IPS-NIHi11 (cell line): ENCODE measurements at places on chromosomes 4 and X.
A peak's percentile ranks its signal among the peaks of the same experiment; 100 is the strongest.

DNA sequence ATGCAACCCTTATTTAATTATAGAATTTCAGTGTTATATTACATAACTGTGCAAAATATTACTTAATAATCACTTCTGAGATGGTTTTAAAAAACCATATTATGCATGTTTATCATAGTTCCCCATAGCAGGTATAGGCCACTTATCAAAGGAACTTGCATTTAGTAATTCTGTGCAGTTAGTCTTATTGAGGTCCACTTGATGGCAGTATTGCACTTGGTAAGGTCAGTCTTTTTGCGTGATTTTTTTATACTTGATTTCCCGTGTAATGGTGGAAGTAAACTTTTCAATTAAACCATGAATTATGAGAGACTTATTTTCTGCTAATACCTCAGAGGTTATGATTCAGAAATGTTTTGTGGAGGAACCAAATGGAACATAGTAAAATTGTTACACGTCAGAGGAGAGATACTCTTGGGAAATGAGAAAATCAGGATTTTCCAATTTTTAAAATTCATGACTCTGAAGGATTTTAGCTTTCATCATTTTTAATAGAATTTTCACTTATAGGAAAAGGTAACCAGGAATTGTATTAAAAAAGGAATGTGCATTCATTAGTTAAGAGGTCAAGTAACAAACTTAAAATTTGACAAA is 230.0 kb downstream of the CCSER1 start:
- DNase-seq, result no peak

DNA sequence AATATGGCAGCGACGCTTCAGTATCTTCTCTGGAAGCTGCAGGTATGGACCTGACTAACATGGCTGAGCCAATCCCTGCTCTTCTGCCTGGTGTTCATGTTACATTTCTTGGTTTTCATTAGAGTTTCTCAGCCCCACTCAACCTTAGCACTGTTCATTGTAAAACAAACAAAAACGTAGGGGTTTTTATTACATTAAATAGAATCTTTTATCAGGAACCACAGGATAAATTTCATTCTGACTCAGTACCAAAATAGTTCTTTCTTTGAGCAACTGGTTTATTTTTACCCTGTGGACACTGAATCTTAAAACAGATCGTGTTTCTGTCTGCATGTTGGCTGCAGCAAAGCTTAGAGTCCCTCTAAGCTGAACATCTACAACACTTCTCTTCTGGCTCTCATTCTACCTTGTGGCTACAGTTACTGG is 27.1 kb downstream of the FHIP1A start:
- DNase-seq, result no peak

GRCh38 chrX:1246816-1247215 is 21.8 kb upstream of the CSF2RA start:
- DNase-seq, result peak; percentile 65

DNA sequence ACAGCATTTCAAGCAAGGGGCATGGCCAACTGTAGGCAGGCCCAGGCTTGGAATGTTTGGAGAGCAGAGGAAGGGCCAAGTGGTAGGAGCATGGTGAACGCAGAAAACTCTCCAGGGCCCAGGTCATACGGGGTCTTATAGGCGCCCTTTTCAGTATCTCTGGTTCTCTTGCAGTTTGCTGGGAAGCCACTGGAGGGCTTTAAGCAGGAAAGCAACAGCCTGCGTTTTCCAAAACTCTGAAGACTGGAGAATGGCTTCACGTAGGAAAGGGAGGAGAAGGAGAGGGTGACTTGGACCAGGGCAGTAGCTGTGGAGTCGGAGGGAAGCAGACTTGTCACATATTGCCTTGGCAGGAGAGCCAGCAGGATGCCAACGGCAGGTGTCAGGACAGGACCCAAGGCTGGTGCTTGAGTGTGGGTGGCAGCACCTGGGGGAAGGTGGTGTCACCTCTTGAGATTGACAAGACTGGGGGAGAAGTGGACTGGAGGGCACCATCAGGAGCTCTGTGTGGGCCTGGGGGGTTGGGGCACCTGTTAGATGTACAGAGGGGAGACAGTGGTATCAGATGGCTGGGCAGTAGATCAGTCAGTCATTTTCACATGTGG is 21.9 kb downstream of the TKTL1 start:
- DNase-seq, result peak; percentile 50

DNA sequence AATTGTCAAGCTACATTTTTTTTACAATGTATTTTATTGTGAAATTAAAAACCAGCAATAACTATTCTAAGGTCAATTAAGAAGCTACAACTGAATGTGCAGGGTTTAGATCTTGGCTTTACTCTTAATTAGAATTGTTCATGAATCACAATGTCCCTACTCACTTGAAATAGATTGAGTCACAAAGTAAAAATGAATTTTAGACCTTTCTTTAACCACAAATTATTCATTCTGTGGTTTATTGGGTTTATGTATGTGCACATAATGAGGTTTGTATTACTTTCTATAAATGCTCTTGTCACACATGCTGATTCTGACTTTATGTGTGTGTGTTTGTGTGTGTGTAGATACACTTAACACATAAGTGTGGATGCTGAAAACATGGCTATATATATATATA is 647.0 kb upstream of the AADAT start:
- DNase-seq, result no peak

DNA sequence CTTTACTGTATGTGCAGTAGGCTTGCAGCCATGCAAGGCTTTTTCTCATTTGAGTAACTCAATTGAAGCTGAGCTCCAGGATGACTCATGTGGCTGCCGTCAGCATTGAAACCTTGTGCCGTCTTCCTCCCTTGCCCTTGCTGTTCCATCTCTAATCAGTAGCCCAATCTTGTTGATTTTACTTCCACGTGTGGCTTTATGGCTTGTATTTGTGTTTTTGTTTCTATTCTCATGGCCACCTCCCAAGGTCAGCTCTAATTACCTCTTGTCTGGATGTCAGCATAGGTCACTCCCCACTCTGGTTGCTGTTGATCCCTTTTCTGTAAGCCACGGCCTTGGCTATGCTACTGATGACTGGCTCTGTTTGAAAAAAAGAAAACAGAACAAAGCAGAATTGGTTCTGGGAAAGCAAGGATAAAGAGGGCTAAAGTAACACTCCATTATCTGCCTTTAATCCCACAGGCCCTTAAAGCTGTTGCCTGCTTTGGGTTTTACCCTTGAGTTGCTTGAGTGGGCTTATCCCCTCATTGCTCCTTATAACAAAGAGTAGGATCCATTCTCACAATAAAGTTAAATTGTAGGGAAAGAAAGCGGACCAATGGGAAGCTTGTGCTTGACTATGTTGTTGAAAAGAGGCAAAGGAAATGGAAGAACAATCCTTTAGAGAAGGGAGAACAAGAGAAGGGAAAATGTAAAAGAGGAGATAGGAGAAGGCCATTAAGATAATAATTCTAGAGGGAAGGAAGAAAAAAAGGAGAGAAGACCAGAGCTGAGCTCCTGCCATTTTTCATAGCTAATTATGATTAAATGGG is 173.9 kb upstream of the PGRMC2 start:
- no peak for DNase-seq

GRCh38 chr4:23333946-23334878 is 555.6 kb downstream of the PPARGC1A start:
- peak; percentile 78 for DNase-seq

GRCh38 chr4:94175553-94176261 is 32.0 kb upstream of the SMARCAD1 start:
- no peak for DNase-seq

DNA sequence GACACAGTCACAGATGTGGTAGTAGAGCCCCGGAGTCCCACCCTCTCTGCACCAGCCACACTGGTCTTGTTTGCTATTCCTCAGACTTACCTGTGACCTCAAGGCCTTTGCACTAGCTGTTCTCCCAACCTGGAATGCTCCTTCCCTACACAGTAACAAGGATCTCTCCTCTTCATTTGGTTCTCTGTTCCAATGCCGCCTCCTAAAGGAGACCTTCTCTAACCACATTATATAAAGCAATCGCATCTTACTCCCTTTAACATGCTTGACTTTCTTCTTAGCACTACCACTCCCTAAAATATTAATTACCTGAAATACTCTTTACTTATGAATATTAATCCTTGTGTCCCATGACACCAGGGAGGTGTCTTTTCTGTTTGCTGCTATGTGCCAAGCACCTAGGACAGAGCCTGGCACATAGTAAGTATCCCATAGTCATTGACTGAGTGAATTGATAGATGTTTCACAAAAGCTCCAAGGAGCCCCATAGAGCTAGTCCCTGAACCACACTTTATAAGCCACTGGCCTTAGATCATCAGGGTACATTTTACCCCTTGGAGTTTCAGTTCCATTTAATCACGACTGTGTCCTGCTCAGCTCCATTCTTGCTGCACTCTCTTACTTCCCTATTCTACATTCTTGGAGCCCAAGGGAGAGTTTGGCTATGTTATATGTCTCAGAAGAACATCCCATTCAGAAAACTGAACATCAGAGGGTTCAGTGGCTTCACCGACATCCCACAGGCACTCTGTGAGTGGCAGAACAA is 312.7 kb downstream of the RAB28 start:
- no peak for DNase-seq

- no peak for DNase-seq
Measured at GRCh38 chr4:154660052-154660451, 47.6 kb upstream of the FGG start.

- no peak for DNase-seq
Measured at GRCh38 chr4:125390126-125390525, 75.4 kb downstream of the FAT4 start.

DNA sequence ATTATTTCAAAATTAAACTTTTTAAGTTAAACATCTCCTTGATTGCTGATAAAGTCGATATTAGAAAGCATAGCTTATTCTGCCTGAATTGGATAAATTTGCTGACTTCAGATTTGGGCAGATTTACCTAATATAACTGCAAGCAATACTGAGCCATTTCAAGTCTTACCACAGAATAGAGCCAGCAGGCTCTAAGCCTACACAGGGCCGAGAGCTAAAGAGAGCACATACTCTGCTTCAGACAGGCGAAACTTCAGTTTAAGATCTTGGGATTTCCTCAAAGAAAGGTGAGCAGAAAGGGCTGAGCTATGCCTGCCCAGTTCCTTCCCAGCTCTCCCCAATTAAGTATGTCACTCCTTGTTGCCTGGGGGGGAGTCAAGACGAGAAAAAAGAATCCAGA is 240.6 kb upstream of the NOCT start:
- DNase-seq, result no peak

GRCh38 chr4:67436742-67437141 is 108.6 kb downstream of the CENPC start:
- no peak for DNase-seq

- DNase-seq, result no peak
Measured at GRCh38 chrX:30642642-30643041, 10.6 kb upstream of the GK start.

DNA sequence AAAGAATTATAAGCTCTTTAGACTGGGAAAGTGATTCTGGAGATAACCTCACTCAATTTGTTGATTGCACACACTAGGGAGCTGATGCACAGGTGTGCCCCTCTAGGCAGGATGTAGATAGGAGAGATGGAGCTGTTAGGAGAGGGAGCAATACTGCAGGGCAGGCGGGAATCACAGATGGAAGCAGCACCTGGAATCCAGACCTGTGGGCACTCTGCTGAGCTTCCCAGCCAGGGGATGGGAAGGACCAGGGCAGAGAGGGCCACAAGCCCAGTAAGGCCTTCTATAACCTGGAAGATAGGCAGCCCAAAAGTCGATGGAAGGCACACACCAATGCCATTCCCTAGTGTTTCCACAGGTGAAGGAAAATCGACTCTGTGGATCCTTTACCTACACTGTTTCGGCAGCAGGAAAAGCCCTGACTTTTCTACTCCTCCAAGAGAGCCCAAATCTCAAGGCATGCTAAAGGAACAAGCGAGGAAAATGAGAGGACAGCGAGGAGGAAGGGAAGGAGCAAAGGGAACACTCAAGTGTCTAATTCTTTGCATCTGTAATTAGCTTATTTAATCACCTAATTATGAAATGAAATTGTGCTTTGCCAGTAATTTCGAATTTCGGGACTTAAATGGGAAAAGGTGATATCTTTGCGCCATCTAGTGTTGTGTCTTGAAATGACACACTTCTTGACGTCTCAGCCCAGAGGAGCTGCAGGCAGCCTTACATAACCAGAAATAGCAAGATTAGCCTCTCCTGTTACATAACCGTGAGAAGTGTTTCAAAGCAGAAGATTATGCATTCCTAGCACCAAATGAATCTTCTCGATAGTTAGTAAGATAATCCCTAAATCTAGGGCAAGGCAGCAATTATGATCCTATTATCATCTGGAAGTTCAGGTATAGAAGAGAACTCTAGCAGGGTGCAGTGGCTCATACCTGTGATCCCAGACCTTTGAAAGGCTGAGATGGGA is 31.0 kb upstream of the TLR3 start:
- DNase-seq, result peak; percentile 78

- DNase-seq, result no peak
Measured at GRCh38 chrX:9612146-9612505, 147.3 kb downstream of the TBL1X start.

GRCh38 chrX:23752740-23753415 is 9.8 kb upstream of the ACOT9 start:
- DNase-seq, result no peak

GRCh38 chrX:101385795-101386541 is at the start of gene BTK:
BTK (minus strand) TSS chrX:101386191; CDS start chrX:101375284, 10,907 bp downstream.
- no peak for DNase-seq

- no peak for DNase-seq
Measured at GRCh38 chrX:38403834-38404233, 51.4 kb downstream of the OTC start.

DNA sequence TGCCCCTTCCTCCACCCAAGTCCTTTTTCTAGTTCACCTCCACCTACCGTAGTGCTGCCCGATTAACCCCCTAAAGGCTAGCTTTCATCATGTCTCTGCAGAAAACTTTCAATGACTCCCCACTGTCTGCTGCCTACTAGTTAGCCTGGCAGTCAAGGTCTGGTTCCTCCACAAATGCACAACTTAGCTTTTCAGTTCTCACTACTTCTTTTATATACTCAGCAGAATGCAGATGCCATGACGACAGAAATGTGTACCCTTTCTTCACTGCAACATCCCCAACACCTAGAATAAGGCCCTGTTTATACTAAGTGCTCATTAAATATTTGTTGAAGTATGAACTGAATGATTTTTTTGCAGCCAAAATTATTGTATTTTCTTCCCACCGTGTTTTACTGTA is 30.9 kb upstream of the RASGEF1B start:
- DNase-seq, result no peak

- DNase-seq, result no peak
Measured at GRCh38 chr4:142875117-142875516, 29.0 kb upstream of the INPP4B start.

DNA sequence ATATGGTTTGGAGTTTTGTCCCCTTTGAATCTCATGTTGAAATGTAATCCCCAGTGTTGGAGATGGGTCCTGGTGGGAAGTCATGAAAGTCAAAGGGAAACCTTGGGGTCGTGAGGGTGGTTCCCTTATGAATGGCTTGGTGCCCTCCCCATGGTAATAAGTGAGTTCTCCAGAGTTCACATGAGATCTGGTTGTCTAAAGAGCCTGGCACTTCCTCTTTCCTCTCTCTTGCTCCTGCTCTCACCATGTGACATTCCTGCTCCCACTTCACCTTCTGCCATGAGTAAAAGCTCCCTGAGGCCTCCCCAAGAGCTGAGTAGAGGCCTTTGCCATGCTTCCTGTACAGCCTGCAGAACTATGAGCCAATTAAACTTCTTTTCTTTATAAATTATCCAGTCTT is 5.5 kb upstream of the IL15 start:
- DNase-seq, result no peak

- no peak for DNase-seq
Measured at GRCh38 chrX:10482261-10482660, 138.1 kb downstream of the MID1 start.

- peak; percentile 34 for DNase-seq
Measured at GRCh38 chrX:40646489-40647306, 663 bp downstream of the CXorf38 start.

- no peak for DNase-seq
Measured at GRCh38 chr4:1658146-1658545, 26.0 kb downstream of the FAM53A start.

GRCh38 chr4:42643685-42644084 is 13.2 kb downstream of the ATP8A1 start:
- DNase-seq, result no peak
